ENCODE measurements at places on chromosomes 16 and 17.

DNA sequence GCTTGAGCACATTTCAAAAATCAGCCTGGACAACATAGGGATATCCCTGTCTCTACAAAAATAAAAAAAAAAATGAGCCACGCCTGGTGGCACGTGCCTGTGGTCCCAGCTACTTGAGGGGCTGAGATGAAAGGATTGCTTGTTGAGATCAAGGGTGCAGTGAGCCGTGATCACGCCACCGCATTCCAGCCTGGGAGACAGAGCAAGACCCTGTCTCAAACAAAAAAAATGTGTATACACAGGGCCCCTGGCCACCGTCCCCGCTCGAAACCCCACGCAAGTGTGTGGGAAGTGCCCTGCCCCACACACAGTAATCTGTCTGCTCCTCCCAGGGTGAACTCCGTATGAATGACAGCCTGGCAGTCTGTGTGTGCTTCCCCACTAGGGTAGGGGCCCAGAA, 93.0 kb upstream of the RPL38 start:
- peak; percentile 46 for DNase-seq

DNA sequence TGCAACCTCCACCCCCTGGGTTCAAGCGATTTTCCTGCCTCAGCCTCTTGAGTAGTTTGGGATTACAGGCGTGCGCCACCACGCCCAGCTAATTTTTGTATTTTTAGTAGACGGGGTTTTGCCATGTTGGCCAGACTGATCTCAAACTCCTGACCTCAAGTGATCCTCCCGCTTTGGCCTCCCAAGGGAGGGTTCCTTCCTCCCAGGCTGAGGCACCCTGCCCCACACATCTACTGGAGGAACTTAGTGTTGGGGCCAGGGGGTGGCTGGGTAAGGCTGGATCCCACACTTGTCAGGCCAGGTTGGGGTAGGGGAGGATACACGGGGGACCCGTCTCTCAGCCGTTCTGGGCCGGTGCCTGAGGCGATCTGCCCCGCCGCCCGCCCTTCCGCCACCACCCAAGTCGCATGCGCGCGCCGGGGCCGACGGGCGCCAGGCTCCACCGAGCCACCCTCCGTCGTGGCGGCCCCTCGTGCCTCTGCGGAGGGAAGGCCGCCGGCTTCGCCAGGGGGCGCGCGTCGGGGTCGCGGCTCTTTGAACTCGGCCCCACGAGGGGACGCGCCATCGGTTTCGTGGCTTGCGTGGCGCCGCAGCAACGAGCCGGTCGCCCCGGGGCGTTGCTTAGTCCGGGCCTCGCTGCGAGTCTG, 15.9 kb downstream of the GRB7 start:
- peak; percentile 26 for DNase-seq

- no peak for DNase-seq
Observed at GRCh38 chr16:57341441-57342303, 16.9 kb upstream of the CCL22 start.

GRCh38 chr16:13021996-13022395, 120.6 kb downstream of the SHISA9 start:
- DNase-seq = no peak
